Left hindlimb (tissue), 1 donor: ENCODE measurements at places on chromosomes 5 and 9.

DNA sequence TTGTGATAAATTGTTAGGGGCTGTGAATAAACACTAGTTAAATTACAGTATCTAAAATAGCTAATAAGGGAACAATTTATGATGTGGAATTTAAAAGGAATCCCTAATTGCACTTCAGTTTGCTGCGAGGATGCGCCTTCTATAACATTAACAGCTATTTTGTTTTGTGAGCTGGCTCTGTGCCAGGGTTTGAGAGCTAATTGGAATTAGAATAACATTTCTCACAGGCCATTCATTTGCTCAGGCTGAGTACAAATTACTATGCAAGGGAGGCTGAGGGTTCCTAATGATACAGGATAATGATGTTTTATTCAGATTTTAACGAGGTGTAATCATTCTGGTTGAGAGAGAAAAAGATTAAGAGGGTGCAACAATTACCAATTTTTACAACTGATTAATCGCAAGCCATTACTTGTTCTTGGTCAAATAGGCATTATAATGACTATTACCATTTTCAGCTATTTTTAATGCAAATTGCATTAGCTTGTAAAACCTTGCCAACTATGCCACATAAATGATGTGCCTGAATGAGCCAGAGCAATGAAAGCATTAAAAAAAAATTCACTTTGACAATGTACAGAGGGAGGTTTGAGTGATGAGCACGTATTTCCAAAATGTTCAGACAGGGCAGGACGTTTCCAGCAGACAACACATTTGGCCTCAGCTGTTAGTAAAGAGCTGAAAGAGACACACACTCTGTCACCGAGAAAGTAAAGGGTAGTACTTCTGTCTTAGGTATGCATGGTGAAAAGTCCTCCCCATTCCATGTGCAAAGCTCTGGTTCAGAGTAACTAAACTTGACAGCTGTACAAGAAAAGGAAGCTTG lies 576.5 kb downstream of the TLE1 start:
- DNase-seq: no peak

DNA sequence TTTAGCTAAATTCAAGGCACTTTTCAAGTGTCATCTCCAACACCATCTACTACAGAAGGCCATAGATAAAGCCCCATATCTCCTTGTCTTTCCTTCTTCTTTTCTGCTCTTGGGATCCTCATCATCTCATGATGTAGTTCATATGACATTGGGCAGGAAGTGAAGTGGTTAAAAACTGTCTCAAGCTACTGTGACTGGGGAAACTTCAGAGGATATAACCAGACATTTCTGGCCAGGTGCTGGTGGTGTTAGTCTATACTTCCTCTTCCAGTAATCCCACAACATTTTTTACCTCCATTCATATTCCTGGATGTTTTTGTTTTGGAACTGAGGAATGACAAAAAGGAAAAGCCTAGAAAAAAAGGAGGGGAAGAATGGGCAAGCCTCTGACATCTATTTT lies 188.7 kb downstream of the LURAP1L start:
- no peak for DNase-seq

- no peak for DNase-seq
These were observed 204.4 kb downstream of the EFNA5 start for GRCh38 chr5:107466233-107466769.

DNA sequence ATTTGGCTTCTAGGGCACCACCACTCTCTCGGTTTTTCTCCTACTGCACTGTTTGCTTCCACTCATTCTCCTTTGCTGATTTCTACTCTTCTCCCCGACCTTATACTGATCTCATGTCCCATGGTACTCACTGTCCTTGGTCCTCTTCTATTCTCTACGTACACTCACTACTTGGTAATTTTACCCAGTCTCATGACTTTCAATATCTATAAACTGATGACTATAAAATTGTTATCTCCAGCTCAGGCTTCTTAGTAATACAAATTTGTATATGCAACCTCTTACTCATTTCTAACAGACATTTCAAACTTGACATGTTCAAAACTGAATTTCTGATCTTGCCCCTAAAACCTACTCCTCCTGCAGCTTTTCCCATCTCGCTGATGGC lies 4.1 kb downstream of the RAPGEF6 start:
- no peak for DNase-seq

DNA sequence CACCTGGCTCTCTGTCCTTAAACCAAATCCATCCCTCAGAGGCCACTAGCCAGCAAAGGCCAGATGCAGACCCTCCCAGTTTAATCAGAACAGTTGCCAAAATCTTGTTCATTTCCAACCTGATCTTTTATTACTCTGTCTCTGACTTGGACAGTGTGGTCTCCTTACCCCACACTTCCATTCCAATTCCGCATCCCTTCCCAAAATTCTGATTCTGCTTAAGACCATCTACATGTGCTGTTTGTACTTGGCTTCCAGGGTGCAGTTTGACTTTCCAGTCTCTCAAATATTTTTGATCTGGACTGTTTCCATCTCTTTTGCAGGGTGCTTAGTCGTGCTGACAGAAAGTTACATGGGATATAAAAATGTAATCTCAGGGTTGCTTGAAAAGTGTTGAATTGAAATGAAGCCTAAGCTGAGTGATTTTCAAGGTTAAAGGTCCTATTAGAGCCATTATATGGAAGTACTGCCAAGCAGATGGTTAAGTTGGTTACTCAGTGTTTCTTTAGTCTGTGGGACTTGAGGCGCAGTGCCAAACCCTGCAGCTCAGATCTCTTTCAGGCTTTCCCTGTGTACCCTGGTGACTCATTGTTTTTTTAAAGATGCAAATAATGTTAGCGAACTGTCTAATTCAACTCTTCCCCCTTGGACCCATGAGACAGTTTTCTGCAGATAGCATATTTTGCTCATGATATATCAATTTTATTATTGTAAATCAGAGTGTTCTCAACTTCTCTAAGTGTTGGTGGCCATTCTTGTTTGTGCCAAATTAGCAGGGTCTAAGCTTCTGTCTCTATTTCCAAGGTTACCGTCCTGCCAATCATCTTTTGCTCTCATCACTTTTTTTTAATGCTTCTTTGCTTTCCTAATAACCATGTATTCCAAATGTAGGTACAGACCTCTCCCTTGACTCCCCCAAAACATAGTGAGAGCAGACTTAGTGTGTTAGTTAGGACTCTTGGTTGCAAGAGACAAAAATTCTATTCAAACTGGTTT lies 18.2 kb upstream of the DCP2 start:
- DNase-seq: peak; percentile 82

DNA sequence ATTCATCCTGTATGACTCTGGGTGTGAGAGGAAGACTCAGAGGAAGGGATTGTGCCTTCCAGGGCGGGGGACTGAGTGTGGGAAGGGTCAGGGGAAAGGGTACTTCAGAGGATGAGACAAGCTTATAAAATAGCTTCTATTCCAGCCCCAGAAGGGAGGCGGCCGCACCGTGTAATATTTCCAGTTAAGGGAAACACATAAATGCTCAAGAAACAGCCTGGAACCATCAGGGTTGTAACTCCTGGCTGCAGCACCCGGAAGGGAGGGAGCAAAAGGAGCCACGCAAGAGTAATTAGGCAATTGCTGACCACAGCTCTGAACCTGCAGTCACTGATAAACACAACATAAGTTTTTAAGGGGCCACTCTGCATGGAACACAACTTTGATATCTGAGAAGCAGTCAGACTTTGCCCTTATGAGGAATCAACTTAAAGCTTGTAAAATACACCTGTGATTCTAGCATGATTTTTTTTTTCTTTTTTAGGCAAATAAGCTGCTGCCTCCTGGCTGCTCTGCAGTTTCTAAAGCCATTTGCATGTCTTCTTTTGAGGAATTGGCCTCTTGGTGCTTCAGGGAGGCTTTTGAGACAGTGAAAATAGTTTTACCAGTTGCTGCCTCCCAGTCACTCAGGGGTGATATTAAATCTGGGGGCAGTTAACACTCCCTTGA lies 382.7 kb downstream of the ENC1 start:
- peak; percentile 55 for DNase-seq

DNA sequence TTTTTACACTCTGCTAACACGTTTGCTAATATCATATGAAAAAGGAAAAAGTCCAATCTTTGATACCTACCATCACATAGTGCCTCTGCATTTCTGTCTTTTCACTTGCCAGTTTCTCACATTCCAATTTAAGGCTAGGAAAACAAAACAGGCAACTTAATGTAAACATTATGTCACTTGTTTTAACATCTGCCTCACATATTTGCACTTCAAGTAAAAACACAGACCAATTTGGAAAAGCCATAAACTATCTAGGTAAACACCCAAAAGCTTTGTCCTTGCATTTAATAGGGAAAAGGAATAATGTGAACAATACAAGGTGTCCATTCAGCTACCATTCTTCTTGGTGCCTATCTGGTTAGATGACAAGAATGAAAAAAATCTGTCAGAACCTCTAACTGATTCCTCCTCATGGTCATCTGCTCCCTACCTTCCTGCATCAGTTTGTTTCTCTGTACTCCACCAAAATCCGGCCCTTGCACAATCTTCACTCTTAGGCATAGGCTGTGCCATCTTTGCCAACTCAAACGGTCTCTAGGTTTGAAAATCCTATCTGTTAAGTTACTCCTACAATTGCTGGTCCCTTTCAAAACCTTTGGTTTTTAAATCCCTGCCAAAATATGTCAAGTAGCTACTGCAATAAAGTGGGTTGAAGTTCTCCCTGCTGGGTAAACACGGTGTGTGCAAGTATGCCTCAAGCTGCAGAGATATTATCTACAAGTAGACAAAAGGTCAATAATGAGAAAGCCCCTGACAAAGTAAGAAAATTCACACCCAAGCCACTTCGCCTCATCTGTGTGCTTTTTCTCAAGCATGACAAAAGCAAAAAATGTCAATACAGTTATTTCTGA lies 3.4 kb downstream of the TLE1 start:
- no peak for DNase-seq

DNA sequence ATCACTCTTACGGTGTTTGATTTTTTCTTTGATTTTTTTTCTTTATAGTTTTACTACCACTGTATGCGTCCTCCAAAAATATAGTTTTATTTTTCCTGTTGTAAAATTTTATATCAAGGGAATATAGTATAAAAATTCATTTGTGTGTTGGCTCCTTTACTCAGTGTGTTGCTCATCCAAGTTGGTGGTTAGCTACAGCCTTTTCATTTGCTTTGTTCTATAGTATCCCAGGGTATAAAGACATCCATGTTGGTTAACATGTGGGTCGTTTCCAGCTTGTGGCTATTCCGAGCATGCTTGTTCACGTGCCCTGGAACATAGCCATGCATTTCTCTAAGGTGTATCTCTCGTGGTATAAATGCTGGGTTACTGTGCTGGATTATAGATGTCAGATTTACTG lies 54.8 kb upstream of the DAB2 start:
- no peak for DNase-seq

DNA sequence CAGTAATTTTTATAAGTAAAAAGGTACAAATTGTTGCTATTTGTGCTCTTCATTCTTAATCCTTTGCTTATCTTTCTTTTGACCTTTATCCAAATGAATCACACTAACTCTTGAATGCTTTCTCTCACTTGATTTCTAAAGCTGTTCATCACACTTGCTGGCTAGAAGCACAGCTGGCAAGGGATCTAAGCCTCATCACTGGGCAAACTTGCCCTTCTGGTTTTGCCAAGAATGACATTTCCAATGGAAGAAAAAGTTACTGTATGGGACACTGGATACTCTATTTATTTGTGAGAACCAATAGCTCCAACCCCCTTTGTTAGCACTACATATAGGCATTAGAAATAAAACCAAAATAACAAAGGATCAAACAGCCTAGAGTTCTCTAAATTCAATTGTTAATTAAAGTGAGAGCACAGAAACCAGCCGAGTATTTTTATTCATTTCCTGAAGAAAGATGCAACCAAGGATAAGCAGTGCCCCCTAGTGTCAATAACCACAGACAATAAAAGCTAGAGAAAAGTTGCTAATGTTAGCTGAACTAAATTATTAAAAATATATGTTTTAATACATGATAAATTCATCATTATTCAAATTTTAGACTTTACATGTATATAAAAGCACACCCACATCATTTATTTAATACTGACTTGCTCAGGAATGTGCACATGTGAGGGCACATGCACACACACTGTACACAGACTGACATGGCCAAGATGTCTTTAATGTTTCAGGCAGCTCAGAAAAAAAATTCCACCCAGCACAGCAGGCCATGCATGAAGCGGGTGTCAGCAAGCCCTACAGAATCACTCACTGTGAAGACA lies 59.8 kb upstream of the POU5F2 start:
- DNase-seq: no peak

DNA sequence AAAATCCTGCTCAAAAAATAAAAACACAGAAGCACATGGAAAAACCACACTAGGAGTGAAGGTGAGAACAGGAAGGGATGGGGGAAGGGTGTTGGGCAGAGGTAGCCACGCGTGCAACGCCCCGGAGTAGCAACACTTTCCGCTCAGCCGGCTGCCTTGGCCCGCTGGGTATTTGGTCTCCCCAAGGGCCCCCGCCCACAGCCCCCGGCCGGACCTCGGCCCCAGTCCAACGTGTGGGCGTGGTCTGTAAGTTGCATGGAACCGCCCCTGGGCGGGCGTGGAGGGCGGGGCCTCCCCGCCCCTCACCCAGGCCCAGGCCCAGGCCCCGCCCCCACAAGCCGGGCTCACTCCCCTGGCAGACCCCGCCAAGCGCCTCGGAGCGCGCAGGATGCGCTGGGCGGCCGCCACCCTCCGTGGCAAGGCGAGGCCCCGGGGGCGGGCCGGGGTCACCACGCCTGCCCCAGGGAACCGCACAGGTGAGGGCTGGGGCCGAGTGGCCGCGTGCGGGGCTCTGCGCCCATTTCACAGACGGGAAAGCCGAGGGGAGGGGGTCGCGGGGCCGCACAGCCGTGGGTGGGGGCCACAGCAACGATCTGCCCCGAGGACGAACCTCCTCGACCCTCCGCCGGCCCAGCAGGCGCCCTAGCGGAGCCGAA lies at the start of gene SUSD3:
TSS of gene SUSD3 (plus strand) at position 347 of the 656 bp plus-strand sequence. CDS start at position 389, 42 bp downstream.
- DNase-seq: peak; percentile 74

DNA sequence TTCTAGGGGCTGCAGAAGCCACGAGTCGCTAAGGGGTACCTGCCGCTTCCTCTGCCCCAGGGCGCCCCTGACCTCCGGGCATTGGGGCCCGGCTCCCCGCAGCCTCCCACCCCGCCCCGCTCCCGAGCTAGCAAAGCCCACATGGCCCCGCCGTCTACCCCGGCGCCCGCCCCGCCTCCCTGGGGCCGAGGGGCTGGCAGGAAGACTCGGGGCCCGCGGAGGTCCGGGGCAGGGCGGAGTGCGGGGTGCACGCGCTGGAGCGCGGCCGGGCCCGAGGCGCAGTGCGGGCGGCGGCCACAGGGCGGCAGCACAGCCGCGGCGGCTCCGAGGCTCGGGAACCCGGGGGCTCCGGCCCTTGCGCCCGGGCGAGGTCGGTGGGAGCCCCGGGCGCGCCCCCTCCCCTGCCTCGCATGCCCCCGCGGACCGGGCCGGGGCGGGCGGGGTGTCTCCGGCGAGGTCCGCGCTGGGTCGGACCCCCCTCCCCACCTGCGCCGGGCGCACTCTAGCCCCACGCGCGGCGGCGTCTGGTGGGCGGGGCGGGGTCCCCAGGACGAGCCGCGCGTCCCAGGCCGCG lies 6.7 kb downstream of the NRARP start:
- peak; percentile 26 for DNase-seq

DNA sequence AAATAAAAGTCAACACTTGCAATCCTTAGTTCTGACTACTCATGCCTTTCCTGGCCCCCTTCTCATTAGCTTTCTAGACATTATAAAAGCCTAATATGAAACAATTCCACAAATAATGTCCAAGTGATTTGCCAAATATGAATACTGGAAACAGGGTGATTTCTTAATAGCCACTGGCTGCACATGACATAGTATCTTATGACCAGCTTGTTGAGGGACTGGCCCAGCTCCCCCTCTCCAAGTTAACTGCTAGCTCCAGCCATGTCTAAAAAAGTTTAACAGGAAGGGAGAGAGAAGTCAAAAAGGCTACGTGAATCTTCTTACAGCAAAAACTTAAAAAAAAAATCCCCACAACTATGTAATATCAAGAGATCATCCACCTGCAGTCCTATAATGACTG lies 1.5 kb downstream of the CERT1 start:
- no peak for DNase-seq

GRCh38 chr5:131262953-131263541 lies 806 bp upstream of the CDC42SE2 start:
- DNase-seq: no peak
